T-helper 17 cell (primary cell): ENCODE measurements at places on chromosomes 2 and 18. TPM values are rescaled to one million over a fixed set of nuclear protein-coding genes. Genes with fewer than 3 reads are reported as not detected.
A peak's percentile ranks its signal among the peaks of the same experiment; 100 is the strongest.

- DNase-seq, result no peak
- H3K4me1 ChIP-seq, result no peaks in the 10 kb centered on the region
- no peaks in the 10 kb centered on the region for H3K36me3 ChIP-seq
These were observed 895.1 kb upstream of the CELF4 start for GRCh38 chr18:38460657-38461056.

DNA sequence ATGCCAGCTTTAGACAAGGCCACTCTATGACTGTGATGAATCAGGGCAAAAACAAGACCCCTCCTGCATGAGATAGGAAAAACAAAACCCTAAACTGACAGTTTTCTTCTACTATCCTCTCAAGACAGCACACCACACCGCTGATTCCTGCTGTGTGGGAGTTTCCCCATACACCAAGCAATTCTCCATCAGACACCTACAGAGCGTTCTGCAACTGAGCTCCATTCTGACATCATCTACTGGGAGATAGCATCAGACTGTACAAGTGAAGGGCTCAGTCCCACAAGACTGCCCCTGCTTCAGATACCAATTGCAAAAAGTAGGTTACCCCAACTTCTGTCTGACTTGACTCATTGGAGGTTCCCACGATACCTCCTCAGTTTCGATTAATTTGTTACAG lies 130.6 kb downstream of the TSN start:
- no peak overlapping the region for H3K27ac ChIP-seq
- no peak overlapping the region for H3K4me3 ChIP-seq
- no peaks in the 10 kb centered on the region for H3K4me1 ChIP-seq

FAM168B gene
- 56.1 TPM for total RNA-seq

DNA sequence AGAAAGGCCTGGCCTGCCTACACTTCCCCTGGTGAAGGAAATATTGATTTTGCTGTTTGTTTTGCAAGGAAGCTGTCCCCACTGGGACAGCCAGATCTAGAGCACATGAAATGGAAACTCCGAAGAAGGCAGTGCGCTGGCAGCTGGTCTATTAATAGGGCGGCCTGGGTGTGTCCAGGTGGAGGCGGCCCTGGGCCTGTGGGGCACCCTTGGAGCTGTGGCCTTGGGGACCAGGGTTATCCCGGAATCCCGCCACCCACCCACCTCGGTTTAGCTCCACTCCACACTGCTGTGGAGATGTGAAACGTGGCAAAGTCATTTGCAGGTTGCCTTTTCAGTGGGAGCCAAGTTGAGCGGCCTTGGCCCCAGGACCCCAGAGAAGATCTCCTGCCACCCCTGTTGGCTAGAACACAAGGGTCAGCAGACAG lies 204.3 kb downstream of the KLHL29 start:
- no peak overlapping the region for H3K4me3 ChIP-seq
- peaks cover 6% of the 10 kb centered on the region for H3K27me3 ChIP-seq
- H3K27ac ChIP-seq, result no peak overlapping the region
- H3K36me3 ChIP-seq, result no peaks in the 10 kb centered on the region
- H3K4me1 ChIP-seq, result no peaks in the 10 kb centered on the region

COLEC11 gene
- total RNA-seq, result not detected

DNA sequence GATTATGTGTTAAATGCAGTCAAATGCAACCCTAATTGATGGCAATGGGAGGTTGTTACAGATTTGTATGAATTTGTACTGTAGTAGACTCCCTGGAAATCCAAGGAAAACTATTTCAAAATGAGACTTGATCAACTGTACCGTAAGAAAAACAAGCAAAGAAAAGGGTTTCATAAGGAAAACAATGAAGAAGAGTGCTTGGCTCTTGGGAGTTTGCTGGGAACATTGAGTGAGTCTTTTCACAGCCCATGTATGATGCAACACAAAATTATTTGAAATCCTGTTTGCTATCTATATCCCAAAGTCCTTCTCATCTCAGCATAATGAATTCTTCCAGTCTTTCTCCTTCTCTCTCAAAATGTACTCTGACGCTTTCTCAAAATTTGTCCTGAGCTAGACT lies 67.0 kb upstream of the OSR1 start:
- no peak overlapping the region for H3K4me3 ChIP-seq
- no peak for DNase-seq

GRCh38 chr2:5352286-5352685 lies 339.9 kb upstream of the SOX11 start:
- no peaks in the 10 kb centered on the region for H3K4me1 ChIP-seq
- no peaks in the 10 kb centered on the region for H3K36me3 ChIP-seq
- H3K27me3 ChIP-seq, result no peaks in the 10 kb centered on the region
- no peak for DNase-seq

DNA sequence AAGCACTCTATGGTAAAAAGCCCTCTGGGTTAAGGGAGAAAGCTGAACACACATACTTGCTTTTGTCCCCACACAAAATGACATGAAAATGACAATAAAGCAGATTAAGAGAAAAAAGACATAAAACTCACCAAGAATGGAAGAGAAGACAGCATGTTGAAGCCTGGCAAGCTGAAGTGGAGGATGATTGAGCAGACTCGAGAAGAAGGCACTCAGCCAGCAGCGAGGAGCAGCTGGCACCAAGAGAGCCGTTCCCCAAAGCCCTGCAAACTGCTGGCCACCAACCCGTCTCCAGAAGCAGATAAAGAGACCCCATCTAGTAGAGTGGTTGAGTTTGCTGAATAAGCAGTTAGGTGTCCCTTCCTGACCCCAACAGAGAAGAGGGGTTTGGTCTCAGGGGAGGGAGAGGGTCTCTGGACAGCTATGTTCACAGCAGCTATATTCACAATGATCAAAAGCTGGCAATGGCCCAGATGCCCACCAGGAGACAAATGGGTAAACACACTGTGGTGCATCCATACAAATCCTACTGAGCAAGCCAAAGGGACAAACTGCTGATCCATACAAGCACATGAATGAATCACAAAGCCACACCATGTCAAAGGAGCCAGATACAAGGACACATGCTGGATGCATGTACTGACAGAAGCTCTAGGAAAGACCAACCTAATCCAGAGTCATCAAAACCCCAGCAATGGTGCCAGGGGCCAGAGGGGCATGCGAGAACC lies 36.9 kb downstream of the FAM168B start:
- H3K4me1 ChIP-seq, result peaks cover 19% of the 10 kb centered on the region
- H3K27me3 ChIP-seq, result no peaks in the 10 kb centered on the region
- H3K36me3 ChIP-seq, result peaks cover 17% of the 10 kb centered on the region
- H3K4me3 ChIP-seq, result no peak overlapping the region
- DNase-seq, result no peak

GRCh38 chr18:41145516-41145915 lies 809.5 kb upstream of the PIK3C3 start:
- no peaks in the 10 kb centered on the region for H3K36me3 ChIP-seq
- H3K4me3 ChIP-seq, result no peak overlapping the region
- no peak overlapping the region for H3K27ac ChIP-seq
- no peaks in the 10 kb centered on the region for H3K4me1 ChIP-seq
- DNase-seq, result no peak

ALPP gene
- 0.45 TPM for total RNA-seq

DNA sequence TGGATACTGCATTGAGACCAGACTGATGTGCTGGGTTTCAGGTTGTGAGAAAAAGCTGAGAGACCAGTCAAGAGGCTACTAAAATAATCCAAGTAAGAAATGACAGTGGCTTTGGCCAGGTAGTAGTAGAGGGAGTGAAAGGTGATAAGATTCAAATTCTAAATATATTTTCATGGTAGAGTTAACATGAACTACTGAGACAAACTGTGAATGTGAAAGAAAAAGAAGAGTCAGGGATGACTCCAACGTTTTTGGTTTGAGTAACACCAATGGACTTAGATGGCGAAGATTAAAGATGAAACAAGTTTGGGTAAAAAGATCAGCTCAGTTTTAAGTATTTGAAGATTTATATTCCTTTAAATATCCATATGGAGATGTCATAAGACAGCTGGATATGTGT lies 209.4 kb downstream of the ZEB2 start:
- H3K4me3 ChIP-seq, result no peak overlapping the region
- DNase-seq, result no peak
- H3K4me1 ChIP-seq, result peaks cover 9% of the 10 kb centered on the region
- H3K36me3 ChIP-seq, result no peaks in the 10 kb centered on the region
- no peaks in the 10 kb centered on the region for H3K27me3 ChIP-seq
- H3K27ac ChIP-seq, result no peak overlapping the region

DNA sequence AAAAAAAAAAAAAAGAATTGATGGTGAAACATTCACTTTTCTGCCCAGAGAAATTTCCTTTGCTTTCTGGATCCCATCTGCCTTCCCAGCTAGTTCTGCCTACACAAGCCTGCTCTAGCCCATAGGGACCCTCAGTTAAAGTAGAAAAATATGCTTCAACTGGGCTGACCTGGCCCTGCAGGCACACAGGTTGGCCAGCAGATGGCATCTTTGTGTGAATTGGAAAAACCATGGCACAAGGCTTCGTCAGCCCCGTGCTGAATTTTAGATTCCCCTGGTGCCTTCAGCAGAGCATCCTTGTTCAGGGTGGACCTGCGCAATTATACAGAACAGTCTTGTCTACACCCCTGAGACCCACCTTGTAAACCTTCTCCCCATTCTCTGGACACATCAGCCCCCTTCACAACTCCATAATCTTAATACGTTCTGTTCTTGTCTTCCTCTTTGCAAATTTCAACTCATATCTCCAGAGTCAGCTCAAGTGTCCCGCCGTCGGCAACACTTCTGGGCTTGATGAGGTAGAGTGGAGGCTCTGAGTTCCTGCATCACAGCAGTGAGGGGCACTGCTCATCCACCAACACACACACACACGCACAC lies 114.5 kb downstream of the INSIG2 start:
- DNase-seq, result peak; percentile 29
- H3K27ac ChIP-seq, result no peak overlapping the region
- H3K4me3 ChIP-seq, result peak overlapping the region; percentile 78
- H3K36me3 ChIP-seq, result no peaks in the 10 kb centered on the region

DNA sequence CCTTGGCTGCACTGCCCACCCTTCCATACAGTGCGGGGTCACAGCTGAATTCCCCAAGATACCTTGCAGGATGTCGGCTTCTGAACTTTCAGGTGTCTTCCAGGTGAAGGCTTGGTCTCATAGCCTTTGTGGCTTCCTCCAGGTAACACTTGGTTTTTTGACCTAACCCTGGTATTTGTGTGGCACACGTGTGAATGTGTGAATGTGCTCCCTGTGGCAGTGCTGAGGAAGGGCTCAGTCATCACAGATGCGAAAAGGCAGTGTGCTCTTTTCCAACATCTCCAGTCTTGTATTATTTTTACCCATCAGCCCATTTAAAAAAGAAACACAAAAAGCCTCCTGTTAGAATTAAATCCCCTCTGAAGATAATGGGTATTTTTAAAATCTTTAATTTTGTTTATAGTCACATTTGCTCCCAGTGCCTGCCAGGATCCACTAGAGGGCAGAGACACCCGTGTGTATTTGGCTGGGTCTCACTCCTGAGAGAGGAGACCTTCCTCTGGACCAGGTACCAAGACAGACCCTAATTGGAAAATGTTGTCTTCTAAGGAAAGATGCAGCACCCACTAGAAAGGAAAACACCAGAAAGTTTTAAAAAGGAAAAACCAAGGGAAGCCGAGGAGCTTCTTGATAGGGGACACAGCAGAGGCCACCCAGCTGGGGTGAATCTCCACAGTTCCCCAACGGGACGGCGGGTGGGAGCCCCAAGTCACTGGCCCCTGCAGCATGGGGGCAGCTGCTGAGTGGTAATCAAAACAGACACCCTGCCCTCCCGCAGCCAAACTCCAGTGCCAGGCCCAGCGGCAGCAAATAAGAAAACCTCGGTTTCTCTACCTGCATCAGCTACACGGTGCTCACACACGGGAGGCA lies 27.7 kb downstream of the FAM110C start:
- no peak overlapping the region for H3K27ac ChIP-seq
- H3K27me3 ChIP-seq, result peaks cover 21% of the 10 kb centered on the region
- no peaks in the 10 kb centered on the region for H3K4me1 ChIP-seq
- H3K36me3 ChIP-seq, result no peaks in the 10 kb centered on the region

DNA sequence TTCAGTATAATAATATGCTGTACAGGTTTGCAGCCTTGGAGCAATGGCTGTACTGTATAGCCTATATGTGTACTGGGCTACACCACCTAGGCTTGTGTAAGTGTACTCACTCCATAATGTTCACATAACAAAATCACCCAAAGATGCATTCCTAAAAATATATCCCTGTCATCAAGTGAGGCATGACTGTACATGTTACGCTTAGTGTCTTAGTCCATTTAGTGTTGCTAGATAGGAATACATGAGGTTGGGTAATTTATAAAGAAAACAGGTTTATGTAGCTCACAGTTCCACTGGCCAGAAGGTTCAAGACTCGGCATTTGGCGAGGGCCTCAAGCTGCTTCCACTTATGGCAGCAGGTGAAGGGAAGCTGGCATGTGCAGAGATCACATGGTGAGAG lies 31.4 kb downstream of the RNF152 start:
- peaks cover 3% of the 10 kb centered on the region for H3K4me1 ChIP-seq
- H3K4me3 ChIP-seq, result no peak overlapping the region
- H3K36me3 ChIP-seq, result no peaks in the 10 kb centered on the region
- H3K27ac ChIP-seq, result no peak overlapping the region

GRCh38 chr2:136530146-136530545 lies 235.2 kb upstream of the THSD7B start:
- H3K27me3 ChIP-seq, result peaks cover 15% of the 10 kb centered on the region
- DNase-seq, result no peak
- no peak overlapping the region for H3K4me3 ChIP-seq
- no peaks in the 10 kb centered on the region for H3K4me1 ChIP-seq

SH2D6 gene
- total RNA-seq, result 0.40 TPM

IL1RL1 gene
- total RNA-seq, result 0.99 TPM

- H3K4me1 ChIP-seq, result peaks cover 32% of the 10 kb centered on the region
- H3K4me3 ChIP-seq, result no peak overlapping the region
- no peak for DNase-seq
- peaks cover 6% of the 10 kb centered on the region for H3K36me3 ChIP-seq
- H3K27me3 ChIP-seq, result no peaks in the 10 kb centered on the region
These were observed 23.5 kb downstream of the MIB1 start for GRCh38 chr18:21763846-21764646.

DNA sequence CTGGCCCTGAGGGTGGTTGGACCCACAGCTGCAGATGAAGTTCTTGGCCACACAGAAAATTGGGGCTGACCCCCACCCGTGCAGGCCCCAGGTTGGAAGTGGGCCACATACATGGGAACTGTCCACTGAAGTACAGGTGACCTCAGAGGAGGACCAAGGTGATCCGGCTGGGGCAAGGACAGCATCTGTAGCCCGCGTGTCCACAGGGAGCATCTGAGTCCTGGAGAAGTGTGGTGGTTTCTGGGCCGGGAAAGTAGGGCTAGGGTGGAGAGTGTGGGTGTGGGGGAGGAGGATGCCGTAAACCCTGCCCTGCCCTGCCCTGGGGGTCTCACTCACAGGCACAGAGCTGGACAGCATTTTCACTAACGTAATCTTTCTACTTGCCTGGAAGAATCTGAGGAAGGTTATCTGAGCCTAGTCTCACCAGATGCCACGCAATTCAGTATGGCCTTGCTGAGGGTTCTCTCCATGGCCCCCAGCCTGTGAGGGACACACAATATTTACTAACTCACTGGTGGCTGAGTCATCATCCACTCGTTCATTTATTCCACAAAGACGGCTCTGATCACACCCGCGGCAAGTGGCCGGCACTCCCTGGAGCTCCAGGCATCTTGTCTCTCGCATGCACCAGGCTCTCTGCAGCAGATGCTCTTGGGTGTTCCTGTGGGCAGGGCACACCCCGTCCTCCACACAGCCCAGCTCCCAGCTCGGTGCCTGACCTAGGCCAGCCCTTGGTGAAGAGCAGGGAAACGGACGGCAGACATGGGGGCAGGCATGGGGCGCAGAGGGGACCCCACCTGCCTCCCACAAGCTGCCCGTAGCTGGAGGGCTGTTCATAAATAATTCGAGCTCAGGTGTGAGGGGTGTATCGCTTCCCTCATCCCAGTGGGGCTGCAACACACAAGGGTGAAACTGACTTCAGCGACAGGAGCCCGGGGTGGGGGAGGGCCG lies 51.2 kb downstream of the INHBB start:
- DNase-seq, result no peak
- H3K27ac ChIP-seq, result no peak overlapping the region
- H3K36me3 ChIP-seq, result peaks cover 2% of the 10 kb centered on the region
- peaks cover 29% of the 10 kb centered on the region for H3K27me3 ChIP-seq
